ENCODE measurements at places on chromosomes 4 and X. TPM values are rescaled to one million over a fixed set of nuclear protein-coding genes. Genes with fewer than 3 reads are reported as not detected.

DNA sequence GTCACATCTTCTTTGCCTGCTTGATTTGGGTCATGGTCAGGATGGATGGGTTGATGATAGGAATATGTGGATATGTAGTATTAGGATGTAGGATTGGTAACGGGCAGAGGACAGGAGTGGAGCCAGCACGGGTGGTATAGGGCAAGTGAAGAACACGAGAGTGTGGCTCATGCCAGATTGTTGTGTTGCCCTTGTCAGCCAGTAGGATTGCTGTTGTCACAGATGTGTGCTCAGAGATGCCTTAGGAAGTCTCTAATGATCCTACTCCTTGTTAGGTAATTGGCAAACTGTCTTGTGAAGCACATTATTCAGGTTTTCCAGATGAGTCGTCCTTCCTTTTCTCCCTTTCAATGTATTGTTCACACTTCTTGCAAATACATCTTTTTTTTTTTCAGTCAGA lies 5.5 kb downstream of the ATP10D start:
- DNase-seq = peak; percentile 58

- DNase-seq = no peak
Measured at GRCh38 chr4:152307669-152308068, 228.2 kb downstream of the FBXW7 start.

DNA sequence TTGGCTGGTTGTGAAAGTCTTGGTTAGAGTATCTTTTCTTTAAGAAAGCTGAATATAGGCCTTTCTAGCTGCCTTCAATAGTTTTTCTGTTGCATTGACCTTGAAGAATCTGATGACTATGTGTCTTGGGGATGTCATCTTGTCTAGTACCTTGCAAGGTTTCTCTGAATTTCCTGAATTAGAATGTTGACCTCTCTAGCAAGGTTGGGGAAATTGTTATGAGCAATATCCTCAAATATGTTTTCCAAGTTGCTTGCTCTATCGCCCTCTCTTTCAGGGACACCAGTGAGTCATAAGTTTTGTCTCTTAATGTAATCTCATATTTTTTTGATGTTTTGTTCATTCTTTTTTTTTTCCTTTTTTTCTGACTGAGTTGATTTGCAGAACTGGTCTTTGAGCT lies 194.7 kb downstream of the RAB28 start:
- DNase-seq = peak; percentile 86

EXOC1L gene
- not detected for polyA plus RNA-seq

Data from fibroblast of lung (primary cell).